ENCODE measurements at places on chromosomes 1 and 21. TPM values are rescaled to one million over a fixed set of nuclear protein-coding genes. Genes with fewer than 3 reads are reported as not detected.

S100A14 gene
- 106 TPM for total RNA-seq

- H3K27me3 ChIP-seq = peaks cover 22% of the 10 kb centered on the region
- no peaks in the 10 kb centered on the region for H3K36me3 ChIP-seq
- no peak for DNase-seq
- no peak overlapping the region for H3K27ac ChIP-seq
- peaks cover 29% of the 10 kb centered on the region for H3K4me1 ChIP-seq
- H3K4me3 ChIP-seq = no peak overlapping the region
These were observed 914 bp upstream of the ADGRB2 start for GRCh38 chr1:31765041-31765467.

- DNase-seq = no peak
- no peaks in the 10 kb centered on the region for H3K36me3 ChIP-seq
- no peak overlapping the region for H3K27ac ChIP-seq
- no peaks in the 10 kb centered on the region for H3K27me3 ChIP-seq
These were observed 41.2 kb upstream of the USH2A start for GRCh38 chr1:216464489-216464888.

TRPM2 gene
- total RNA-seq = 27.2 TPM

DNA sequence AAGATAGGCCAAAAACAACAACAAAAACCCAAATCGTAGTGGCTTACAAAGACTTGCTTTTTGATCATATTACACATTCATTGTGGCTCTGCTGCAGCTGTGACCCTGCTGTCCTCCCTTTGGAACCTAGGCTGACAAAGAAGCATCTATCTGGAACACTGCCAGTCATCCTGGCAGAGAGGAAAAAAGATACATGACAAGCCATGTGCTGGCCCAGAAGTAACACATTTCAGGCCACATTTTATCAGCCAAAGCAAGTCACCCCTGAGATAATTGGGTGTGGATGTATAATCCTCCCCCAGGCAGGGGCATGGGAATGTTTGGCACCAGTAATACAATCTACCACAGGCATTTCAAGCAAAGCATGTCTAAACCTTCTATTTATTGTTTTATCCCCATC lies 37.2 kb upstream of the AGO1 start:
- H3K27me3 ChIP-seq = no peaks in the 10 kb centered on the region
- no peak for DNase-seq
- peaks cover 49% of the 10 kb centered on the region for H3K36me3 ChIP-seq

GRCh38 chr1:76959556-76959955 lies 92.3 kb downstream of the ST6GALNAC5 start:
- H3K4me3 ChIP-seq = no peak overlapping the region
- no peaks in the 10 kb centered on the region for H3K36me3 ChIP-seq
- no peaks in the 10 kb centered on the region for H3K27me3 ChIP-seq

DNA sequence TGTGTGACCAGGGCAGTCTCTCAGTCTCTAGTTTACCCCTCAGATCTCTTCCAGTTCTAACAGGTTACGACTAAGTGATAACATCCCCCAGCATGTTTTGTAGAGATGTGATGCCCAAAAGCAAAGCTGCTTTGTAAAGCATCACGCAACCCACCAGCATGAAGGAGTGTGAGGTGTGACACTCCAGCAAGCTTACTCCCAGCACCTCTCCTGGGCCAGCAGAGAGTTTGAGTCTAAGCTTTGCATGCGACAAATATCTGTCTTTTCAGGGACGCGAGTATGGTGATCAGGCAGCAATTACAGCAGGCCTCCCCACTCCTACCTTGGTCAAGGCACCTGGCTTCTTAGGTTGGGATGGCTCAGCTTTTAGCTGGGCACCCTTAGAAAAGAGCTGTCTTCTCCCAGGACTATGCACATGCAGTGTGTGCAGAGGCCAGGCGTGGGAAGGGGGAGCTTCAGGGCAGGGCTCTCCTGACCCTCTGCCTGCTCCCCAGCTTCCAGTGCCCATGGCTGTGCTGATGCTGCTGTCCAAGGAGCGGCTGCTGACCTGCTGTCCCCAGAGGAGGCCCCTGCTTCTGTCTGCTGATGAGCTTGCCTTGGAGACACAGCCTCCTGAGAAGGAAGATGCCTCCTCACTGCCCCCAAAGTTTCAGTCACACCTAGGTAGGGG lies 48.2 kb downstream of the ELK4 start:
- no peaks in the 10 kb centered on the region for H3K36me3 ChIP-seq
- no peak for DNase-seq
- no peak overlapping the region for H3K27ac ChIP-seq
- H3K4me1 ChIP-seq = no peaks in the 10 kb centered on the region

CTSK gene
- 50.7 TPM for total RNA-seq

DNA sequence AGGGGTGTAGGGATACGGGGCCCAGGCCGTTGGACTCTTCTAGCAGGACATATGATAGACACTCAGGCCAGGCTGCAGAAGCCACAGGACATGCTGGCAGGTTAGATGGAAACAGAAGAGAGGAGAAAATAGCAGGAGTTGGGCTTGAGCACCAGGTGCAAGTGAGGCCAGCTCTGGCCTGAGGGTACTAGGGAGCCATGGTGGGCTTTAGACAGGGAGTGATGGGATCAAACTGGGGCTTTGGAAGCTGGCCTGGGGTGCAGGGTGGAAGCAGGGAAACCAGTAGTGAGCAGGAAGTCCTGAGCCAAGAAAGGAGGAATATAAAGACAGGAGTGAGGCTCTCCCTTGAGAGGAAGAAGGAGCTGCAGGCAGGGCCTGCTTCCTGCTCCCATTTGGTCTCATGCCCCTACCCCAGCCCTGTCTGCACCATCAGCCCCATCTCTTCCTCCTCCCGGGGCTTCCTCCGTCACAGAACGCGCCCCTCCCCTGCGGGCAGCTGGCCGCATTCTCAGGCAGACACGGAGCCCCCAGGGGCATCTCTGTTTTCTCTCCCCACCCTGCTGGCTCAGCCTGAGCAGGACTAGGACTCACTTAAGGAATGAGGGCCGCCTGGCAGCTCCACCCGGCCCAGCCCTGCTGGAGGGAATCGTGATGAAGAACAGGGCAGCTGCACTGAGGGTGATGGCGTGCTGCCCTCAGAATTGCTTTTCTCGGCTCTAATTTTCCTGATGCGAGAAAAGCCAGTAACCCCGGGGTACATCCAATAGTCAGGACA lies 165.5 kb upstream of the TMEM51 start:
- no peaks in the 10 kb centered on the region for H3K4me1 ChIP-seq
- no peak for DNase-seq
- no peak overlapping the region for H3K4me3 ChIP-seq
- H3K27ac ChIP-seq = no peak overlapping the region

DNA sequence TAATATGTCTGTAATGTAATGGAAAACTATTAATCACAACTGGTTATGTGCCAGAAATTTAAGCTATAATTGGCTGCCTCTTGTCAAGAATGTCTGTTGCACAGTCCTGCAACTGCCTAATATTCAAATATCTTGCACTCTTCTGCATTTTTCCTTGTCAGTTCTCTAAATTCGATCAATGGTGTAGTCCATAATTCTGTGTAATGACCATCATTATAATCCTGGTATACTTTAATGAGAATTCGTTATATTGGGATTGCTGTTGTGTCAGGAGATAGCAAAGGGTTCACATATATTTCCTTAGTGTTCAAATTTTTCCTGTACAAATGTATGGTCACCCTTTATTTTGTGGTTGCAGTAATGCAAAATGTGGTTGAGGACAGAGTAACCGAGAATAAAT lies 4.8 kb downstream of the NTNG1 start:
- no peak for DNase-seq
- H3K36me3 ChIP-seq = no peaks in the 10 kb centered on the region
- H3K4me3 ChIP-seq = no peak overlapping the region
- H3K27ac ChIP-seq = no peak overlapping the region
- H3K4me1 ChIP-seq = no peaks in the 10 kb centered on the region

PCBP3 gene
- total RNA-seq = 6.0 TPM

DNA sequence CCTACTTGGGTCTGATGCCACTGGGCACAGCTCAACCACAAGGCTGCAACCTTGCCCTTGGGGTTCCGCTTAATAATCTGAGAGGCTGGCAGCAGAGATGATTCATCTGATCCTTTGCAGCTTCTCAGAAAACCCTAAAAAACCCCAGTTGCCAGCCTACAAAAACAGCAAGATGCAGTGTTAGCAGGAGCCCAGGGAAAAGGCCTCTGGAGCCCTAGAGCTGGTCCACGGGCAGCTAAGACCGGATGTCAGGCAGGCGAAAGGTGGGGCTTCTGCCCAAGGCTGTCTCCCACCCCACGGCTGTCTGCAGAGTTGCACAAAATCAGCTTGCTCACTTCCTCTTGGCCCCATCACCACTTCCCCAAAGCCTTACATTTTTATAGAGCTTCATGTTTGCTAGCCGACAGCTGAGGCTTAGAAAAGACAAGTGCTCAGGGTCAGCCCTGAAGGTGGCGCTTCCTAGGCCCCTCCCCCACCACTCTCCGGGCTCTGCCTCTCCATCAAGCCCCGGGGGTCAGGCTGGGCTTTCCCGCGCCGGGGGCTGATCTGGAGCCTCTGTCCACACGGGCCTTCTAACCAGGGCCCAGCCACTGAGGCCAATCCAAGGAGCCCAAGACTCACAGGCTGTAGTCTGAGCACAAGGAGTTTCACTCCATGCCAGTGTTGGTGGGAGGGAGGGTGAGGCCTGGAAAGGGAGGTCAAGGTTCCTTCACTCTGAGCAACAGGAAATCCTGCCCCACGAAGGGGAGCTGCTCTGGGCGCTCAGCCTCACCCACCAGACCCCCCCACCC lies 4.2 kb upstream of the ADORA3 start:
- peak overlapping the region; percentile 95 for H3K27ac ChIP-seq
- no peaks in the 10 kb centered on the region for H3K36me3 ChIP-seq
- peaks cover 6% of the 10 kb centered on the region for H3K4me1 ChIP-seq
- H3K27me3 ChIP-seq = no peaks in the 10 kb centered on the region
- DNase-seq = peak; percentile 93

SMCP gene
- not detected for total RNA-seq

IL12RB2 gene
- total RNA-seq = 0.35 TPM

- no peak overlapping the region for H3K4me3 ChIP-seq
- DNase-seq = no peak
- H3K36me3 ChIP-seq = no peaks in the 10 kb centered on the region
- no peaks in the 10 kb centered on the region for H3K27me3 ChIP-seq
These were observed 235.2 kb upstream of the IRF2BP2 start for GRCh38 chr1:234845097-234845660.

JAM2 gene
- 11.7 TPM for total RNA-seq

GRCh38 chr1:47436979-47437446 lies 831 bp upstream of the FOXD2 start:
- H3K4me3 ChIP-seq = peak overlapping the region; percentile 76
- H3K4me1 ChIP-seq = no peaks in the 10 kb centered on the region
- H3K36me3 ChIP-seq = no peaks in the 10 kb centered on the region

RGS7 gene
- not detected for total RNA-seq

GRCh38 chr1:46657775-46658174 lies 10.4 kb downstream of the ATPAF1 start:
- no peak overlapping the region for H3K27ac ChIP-seq
- H3K4me1 ChIP-seq = no peaks in the 10 kb centered on the region
- H3K27me3 ChIP-seq = no peaks in the 10 kb centered on the region
- no peak overlapping the region for H3K4me3 ChIP-seq

GRCh38 chr1:47225430-47226100 lies 6.5 kb downstream of the TAL1 start:
- no peak overlapping the region for H3K27ac ChIP-seq
- H3K4me3 ChIP-seq = peak overlapping the region; percentile 36
- no peaks in the 10 kb centered on the region for H3K27me3 ChIP-seq
- DNase-seq = peak; percentile 40
- no peaks in the 10 kb centered on the region for H3K36me3 ChIP-seq

DNA sequence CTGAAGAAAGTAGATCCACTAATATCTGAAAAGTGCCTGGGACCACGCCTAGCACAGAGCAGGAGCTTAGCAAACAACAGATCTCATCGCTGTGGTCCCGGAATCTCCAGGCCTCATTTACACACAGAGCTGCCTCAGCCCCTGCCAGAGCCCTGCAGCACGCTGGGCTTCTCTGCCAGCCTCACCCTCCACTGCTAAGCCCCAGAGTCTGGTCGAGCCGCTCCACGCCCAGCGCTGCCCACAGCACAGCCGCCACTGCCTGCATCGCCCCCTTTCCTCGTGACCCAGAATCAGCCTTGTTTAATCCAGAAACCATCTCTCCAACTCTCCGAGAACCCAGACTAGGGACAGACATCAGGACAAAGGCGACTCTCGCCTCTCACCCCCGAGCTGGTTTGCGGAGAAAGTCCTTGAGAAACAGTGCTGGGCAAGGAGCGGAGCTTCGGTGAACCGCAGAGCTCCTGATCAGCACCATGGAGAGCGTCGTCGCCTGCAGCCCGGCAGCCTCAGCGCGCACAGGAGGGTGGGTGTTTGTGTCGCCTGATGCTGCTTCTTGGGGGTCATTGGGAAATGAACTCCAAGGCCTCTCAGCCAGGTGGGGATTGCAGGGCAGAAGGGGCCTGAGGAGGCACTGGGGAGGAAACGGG lies 145.1 kb downstream of the NPHP4 start:
- no peaks in the 10 kb centered on the region for H3K36me3 ChIP-seq
- no peaks in the 10 kb centered on the region for H3K4me1 ChIP-seq
- H3K27ac ChIP-seq = no peak overlapping the region
- DNase-seq = no peak

GRCh38 chr1:29117381-29117780 lies 6.3 kb downstream of the TMEM200B start:
- H3K27ac ChIP-seq = no peak overlapping the region
- no peak for DNase-seq
- H3K27me3 ChIP-seq = no peaks in the 10 kb centered on the region
- H3K36me3 ChIP-seq = no peaks in the 10 kb centered on the region
- H3K4me3 ChIP-seq = no peak overlapping the region

CFAP57 gene
- not detected for total RNA-seq

DNA sequence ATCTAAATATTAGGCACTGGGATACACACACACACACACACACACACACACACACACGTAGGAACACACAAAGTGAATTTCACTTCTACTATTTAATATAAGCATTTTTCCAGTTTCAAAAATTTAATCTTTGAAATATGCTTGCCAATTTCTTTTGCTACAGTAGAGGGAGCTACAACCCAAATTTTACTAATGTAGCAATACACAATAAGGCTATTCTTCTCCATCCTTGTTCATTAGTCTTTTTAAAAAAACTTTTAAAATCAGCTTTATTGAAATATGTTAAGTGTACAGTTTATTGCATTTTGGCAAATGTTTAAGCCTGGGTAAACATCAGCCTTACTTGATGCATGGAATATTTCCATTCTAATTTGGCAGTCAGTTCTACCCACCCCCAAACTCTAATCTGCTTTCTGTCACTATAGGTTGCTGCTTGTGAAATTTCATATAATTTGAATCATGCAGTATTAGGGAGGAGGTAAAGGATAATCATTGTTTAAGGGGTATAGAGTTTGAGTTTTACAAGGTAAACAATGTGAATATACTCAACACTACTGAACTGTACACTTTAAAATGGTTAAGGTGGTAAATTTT lies 93.0 kb upstream of the TENT5C start:
- H3K27ac ChIP-seq = no peak overlapping the region
- H3K27me3 ChIP-seq = no peaks in the 10 kb centered on the region
- H3K36me3 ChIP-seq = no peaks in the 10 kb centered on the region
- H3K4me3 ChIP-seq = no peak overlapping the region

- DNase-seq = no peak
- H3K27me3 ChIP-seq = no peaks in the 10 kb centered on the region
- H3K4me1 ChIP-seq = no peaks in the 10 kb centered on the region
- no peaks in the 10 kb centered on the region for H3K36me3 ChIP-seq
These were observed 419.0 kb upstream of the LRRC7 start for GRCh38 chr1:69148731-69149130.

All from Peyer's patch (tissue), 4 donors.